H1 (cell line): ENCODE measurements at places on chromosomes 5 and 9. TPM values are rescaled to one million over a fixed set of nuclear protein-coding genes. Genes with fewer than 3 reads are reported as not detected.

The PAEP gene
- not detected in 2 replicates for total RNA-seq

The OCLN gene
- 76.3 and 85.5 TPM in 2 replicates for total RNA-seq

The EDIL3 gene
- total RNA-seq = 41.7 and 47.2 TPM in 2 replicates

The PCDHB7 gene
- 0.19 and 0.25 TPM in 2 replicates for total RNA-seq

The GGTA1 gene
- total RNA-seq = not detected in 2 replicates

The RANBP17 gene
- total RNA-seq = 16.2 and 21.3 TPM in 2 replicates

The CARD6 gene
- total RNA-seq = 0.33 and 0.50 TPM in 2 replicates

The SUSD3 gene
- total RNA-seq = 5.5 and 6.2 TPM in 2 replicates

The IFNA13 gene
- total RNA-seq = not detected in 2 replicates

The IL33 gene
- total RNA-seq = not detected in 2 replicates

GRCh38 chr5:52838326-52839015 is 50.8 kb downstream of the ITGA1 start:
- no peaks in the 10 kb centered on the region for H3K27me3 ChIP-seq
- no peaks in the 10 kb centered on the region for H3K36me3 ChIP-seq
- no peaks in the 10 kb centered on the region for H3K4me1 ChIP-seq
- H3K4me3 ChIP-seq = no peak overlapping the region

GRCh38 chr9:98236901-98237487 is 18.5 kb downstream of the TBC1D2 start:
- no peak overlapping the region for H3K4me3 ChIP-seq
- no peaks in the 10 kb centered on the region for H3K36me3 ChIP-seq
- no peak overlapping the region for H3K27ac ChIP-seq
- no peak for DNase-seq

DNA sequence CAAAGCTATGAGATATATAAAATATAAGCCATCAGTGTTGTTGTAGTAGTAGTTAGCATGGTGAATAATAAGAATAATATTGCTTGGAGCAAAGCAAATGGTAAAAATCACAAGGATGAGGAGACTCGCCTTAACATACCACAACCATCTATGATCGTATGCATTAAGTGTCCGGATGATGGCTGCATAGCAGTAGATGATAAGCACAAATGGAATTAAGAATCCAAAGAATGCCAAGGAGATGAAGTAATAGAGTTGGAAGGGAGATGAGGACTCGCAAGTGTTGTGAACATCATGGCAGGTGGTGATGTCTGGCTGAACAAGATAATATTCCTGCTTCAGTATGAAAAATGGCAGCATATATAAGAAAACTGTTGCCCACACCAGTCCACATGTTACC is 5.5 kb downstream of the F2RL2 start:
- H3K27ac ChIP-seq = no peak overlapping the region
- H3K27me3 ChIP-seq = no peaks in the 10 kb centered on the region
- H3K4me3 ChIP-seq = no peak overlapping the region
- DNase-seq = no peak
- no peaks in the 10 kb centered on the region for H3K4me1 ChIP-seq

DNA sequence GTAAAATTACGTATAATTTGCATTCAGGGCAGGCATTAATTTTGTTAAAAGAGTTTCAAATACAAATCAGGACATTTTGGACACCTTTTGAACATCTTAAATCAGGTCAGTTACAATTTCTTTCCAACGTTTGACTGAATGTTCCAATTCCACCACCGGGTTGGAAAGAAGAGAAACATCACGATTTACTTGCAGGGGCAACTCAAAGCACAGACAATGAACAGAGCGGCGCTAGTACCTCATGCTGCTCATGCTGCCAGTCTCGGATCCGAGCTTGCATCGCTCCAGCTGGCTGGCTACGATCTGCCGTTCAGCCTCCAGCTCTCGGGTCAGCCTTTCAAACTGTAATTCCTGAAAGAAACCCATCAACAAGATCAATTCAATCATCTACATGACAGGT is 339.5 kb downstream of the CTNND2 start:
- H3K36me3 ChIP-seq = no peaks in the 10 kb centered on the region
- H3K27ac ChIP-seq = no peak overlapping the region
- no peaks in the 10 kb centered on the region for H3K27me3 ChIP-seq
- H3K4me1 ChIP-seq = peaks cover 4% of the 10 kb centered on the region; the same call in 1 of the 2 replicates
- H3K4me3 ChIP-seq = no peak overlapping the region

DNA sequence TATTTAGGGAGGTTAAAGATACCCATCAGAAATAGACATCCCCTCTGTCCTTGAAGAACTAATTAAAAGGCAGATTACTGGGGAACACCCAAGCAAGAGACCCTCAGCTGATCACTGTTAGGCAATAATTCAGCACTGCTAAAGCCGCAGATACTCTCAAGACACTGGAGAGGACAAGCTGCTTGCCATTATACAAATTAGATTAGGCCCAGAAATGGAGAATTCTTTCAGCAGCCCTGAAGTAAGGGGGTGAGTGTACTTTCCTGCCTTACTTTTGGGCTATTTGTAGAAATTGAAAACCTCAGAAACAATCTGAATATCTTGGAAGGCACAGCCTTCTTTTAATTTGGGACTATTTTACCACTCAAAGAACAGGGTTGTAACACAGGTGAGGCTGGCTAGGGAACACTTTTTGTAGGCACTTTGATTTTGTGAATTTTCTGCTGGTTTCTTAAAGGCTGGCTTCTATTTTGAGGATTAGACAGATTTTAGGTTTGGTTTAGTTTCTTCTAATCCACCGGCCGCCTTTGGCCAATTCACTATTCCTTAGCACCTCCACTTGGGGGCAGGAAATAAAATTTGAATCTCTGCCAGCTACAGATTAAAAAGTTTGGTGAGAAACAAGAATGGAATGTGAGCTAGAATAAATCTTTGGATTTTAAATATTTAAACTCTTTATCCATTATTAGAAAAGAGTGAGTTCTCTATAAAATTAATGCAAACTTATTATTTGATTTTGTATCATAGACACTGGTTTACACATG is 106.0 kb downstream of the SMARCA2 start:
- H3K4me1 ChIP-seq = no peaks in the 10 kb centered on the region
- no peak for DNase-seq
- no peaks in the 10 kb centered on the region for H3K36me3 ChIP-seq
- H3K27me3 ChIP-seq = no peaks in the 10 kb centered on the region
- no peak overlapping the region for H3K27ac ChIP-seq

GRCh38 chr9:133334161-133334560 is 1.8 kb downstream of the SURF6 start:
- 0 out of 2 replicates have a peak, but pooled peaks cover 4% of the 10 kb centered on the region for H3K4me1 ChIP-seq
- H3K27ac ChIP-seq = no peak overlapping the region
- DNase-seq = peak; percentile 67
- no peaks in the 10 kb centered on the region for H3K27me3 ChIP-seq

- peaks cover 4% of the 10 kb centered on the region; the same call in 1 of the 2 replicates for H3K4me1 ChIP-seq
- no peak overlapping the region for H3K4me3 ChIP-seq
- no peak for DNase-seq
These were observed 268.2 kb upstream of the RFX3 start for GRCh38 chr9:3793971-3794383.

DNA sequence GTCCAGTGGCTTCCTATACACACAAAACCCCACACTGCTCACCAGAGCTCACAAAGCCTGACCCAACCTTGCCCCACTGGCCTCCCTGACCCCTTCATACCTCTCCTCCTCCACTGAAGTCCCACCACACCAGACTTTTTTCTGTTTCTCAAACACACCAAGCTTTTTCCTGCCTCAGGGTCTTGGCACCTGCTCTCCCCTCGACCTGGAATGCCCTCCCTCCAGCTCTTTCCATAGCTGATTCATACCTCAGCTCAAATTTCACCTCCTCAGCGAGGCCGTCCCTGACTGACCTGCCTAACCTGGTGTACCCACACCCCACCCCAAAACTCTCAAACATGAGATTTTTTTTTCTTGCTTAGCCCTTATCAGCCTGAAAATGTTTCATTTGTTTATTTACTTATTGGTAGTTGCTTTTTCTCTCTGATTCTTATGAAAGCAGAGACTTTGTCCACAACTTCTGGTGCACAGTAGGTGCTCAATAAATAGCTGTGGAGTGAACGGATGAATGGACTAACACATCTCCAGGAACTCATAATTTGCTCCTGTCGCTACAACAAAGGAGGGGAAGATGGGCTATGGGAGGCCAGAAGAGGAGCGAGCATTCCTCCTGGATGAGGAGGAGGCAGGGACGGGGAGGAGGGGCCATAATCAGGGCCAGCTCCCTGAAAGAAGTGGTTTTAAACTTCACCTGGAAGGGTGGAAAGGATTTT is 84.3 kb downstream of the SH3TC2 start:
- peaks cover 7% of the 10 kb centered on the region; the same call in 1 of the 2 replicates for H3K4me1 ChIP-seq
- H3K27ac ChIP-seq = no peak overlapping the region

DNA sequence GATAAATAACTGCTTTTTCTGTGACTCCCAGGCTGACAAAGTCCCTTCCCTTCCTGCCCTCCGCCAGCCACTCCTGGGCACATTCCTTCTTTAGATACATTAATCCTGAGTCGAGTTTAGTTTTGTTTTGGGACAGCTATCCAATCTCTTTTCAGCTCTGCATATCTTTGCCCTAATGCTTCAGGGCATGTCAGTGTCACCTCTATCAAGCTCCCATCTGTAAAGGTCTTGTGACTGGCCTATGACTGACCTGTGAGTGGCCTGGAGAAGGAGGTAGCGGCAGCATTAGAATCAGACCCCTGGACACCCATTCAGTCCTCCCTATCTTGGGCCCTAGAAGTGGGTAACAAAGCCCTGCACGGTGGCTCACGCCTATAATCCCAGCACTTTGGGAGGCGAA is 34.0 kb upstream of the KLF4 start:
- H3K36me3 ChIP-seq = no peaks in the 10 kb centered on the region
- no peak for DNase-seq
- H3K4me1 ChIP-seq = no peaks in the 10 kb centered on the region
- H3K27me3 ChIP-seq = no peaks in the 10 kb centered on the region
- no peak overlapping the region for H3K4me3 ChIP-seq

- H3K36me3 ChIP-seq = no peaks in the 10 kb centered on the region
- peak; percentile 92 for DNase-seq
- no peak overlapping the region for H3K4me3 ChIP-seq
- H3K27me3 ChIP-seq = no peaks in the 10 kb centered on the region
- no peak overlapping the region for H3K27ac ChIP-seq
- peaks cover 16% of the 10 kb centered on the region for H3K4me1 ChIP-seq
These were observed 45.9 kb upstream of the KCNMB1 start for GRCh38 chr5:170434966-170435605.

DNA sequence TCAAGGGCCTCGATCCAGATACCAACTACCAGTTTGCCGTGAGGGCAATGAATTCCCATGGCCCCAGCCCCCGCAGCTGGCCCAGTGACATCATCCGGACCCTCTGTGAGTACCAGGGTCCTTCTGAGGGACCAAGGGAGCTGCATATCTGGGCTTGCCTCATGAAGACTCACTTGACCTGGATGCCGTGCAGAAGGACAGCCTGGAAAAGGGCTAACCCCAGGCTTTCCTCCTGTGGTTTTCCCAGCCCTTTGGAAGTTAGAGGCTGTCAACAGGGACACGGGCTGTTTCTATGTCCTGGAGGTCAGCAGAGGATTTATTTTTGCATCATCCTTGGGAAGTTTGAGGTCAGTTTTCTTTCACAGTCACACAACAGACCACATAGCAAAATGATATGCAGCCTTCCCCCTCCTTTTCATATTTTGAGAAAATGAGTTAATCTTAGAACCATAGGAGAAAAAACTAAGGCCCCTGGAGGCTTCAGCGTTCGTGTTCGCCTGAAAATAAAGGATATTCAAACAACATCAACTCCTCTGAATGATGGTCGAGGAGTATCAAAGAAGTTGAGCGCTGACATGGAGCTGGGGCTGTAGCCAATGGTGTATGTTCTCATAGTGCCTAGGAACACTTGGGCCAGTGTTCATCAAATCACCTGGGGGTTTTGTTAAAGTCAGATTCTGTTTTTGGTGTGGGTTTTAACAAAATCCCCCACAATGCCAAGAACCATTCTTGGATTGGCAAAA is 112.2 kb downstream of the EGFLAM start:
- H3K36me3 ChIP-seq = no peaks in the 10 kb centered on the region
- DNase-seq = no peak
- no peaks in the 10 kb centered on the region for H3K4me1 ChIP-seq
- H3K4me3 ChIP-seq = no peak overlapping the region
- no peak overlapping the region for H3K27ac ChIP-seq

- H3K36me3 ChIP-seq = no peaks in the 10 kb centered on the region
- 0 out of 2 replicates have a peak overlapping the region, but pooled peaks have one; percentile 27 for H3K27ac ChIP-seq
- H3K27me3 ChIP-seq = no peaks in the 10 kb centered on the region
- no peaks in the 10 kb centered on the region for H3K4me1 ChIP-seq
- H3K4me3 ChIP-seq = no peak overlapping the region
These were observed 1188.9 kb upstream of the C9orf72 start for GRCh38 chr9:28762167-28762566.

GRCh38 chr9:29100762-29101161 is 1527.5 kb upstream of the C9orf72 start:
- H3K4me1 ChIP-seq = no peaks in the 10 kb centered on the region
- no peak overlapping the region for H3K4me3 ChIP-seq
- no peaks in the 10 kb centered on the region for H3K36me3 ChIP-seq
- no peak for DNase-seq
- no peak overlapping the region for H3K27ac ChIP-seq
- no peaks in the 10 kb centered on the region for H3K27me3 ChIP-seq

DNA sequence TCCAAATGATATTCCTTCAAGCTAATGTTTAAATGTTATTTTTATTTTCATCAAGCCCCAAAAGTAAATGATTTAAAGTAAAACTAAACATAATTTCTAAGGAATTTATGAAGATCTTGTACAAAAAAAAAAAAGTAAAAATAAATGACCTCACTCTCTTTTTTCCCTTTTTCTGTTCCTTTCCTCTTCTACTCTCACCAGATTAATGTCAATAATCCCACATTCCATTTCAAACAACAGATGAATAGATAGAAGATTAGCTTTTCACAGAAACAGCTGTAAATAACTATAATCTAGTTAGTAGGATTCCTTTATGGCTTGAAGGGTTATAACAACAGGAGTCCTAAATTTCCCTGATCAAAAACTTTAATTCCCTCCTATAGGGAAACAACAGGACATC is 88.1 kb downstream of the EFNA5 start:
- H3K36me3 ChIP-seq = no peaks in the 10 kb centered on the region
- DNase-seq = no peak
- no peak overlapping the region for H3K27ac ChIP-seq
- no peak overlapping the region for H3K4me3 ChIP-seq
- H3K27me3 ChIP-seq = no peaks in the 10 kb centered on the region

- H3K27ac ChIP-seq = peak overlapping the region; percentile 17; the same call in 1 of the 2 replicates
- DNase-seq = no peak
- no peaks in the 10 kb centered on the region for H3K27me3 ChIP-seq
- no peaks in the 10 kb centered on the region; the same call in 1 of the 2 replicates for H3K36me3 ChIP-seq
- peaks cover 11% of the 10 kb centered on the region for H3K4me1 ChIP-seq
These were observed 51.3 kb downstream of the LMX1B start for GRCh38 chr9:126664900-126665643.

DNA sequence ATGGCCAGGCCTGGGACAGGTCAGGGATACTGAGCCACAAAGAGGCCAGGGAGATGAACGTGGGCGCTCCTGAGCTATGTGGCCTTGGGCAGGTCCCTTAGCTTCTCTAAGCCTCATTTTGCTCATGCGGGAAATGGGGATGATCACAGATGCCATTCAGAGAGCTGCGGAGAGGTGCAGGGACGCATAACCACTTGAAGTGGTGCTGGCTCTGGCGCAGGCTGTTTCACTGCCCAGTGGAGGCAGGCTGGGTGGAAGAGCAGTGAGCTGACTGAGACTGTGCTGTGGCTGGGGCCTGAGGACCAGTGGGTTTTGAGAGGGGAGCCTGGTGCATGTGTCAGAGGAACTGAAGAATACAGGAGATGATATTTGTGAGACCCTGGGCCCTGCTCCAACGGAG is 18.4 kb downstream of the CXXC5 start:
- no peak overlapping the region for H3K27ac ChIP-seq
- no peaks in the 10 kb centered on the region for H3K27me3 ChIP-seq
- DNase-seq = no peak
- H3K4me1 ChIP-seq = peaks cover 60% of the 10 kb centered on the region
- no peak overlapping the region for H3K4me3 ChIP-seq

GRCh38 chr5:141149812-141150211 is at the start of gene PCDHB6:
TSS of gene PCDHB6 (plus strand) at chr5:141150057. CDS start at chr5:141150258, 201 bp downstream.
- H3K36me3 ChIP-seq = no peaks in the 10 kb centered on the region
- no peak within 1 kb of the TSS for H3K4me3 ChIP-seq
- H3K4me1 ChIP-seq = no peaks in the 10 kb centered on the region
- peak; percentile 60 for DNase-seq
- no peaks in the 10 kb centered on the region for H3K27me3 ChIP-seq
